ENCODE measurements at places on chromosomes 6 and 20.

DNA sequence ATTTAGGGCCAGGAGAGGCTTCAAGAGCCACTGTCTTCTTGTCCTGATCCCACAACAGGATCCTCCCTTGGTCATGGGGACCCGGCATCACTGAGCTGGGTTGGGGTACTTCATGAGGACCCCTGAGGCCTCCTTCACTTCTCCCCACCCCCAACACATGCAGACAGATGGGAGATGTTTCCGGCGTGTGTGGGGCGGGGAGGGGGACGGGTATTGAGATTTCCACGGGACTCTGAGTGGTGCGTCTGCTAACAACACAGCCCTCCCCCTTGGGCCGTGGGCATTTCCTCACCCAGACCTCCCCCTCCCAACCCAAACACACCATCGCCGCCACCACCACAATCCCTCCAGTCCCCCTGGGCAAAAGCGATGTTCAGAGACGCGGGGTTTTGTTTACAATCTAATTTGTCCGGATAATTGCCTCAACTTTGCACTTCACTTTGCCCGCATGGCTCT is 906 bp upstream of the FOXP4 start:
- no peak for DNase-seq

- no peak for DNase-seq
These were observed 14.7 kb upstream of the DST start for GRCh38 chr6:56657354-56657753.

DNA sequence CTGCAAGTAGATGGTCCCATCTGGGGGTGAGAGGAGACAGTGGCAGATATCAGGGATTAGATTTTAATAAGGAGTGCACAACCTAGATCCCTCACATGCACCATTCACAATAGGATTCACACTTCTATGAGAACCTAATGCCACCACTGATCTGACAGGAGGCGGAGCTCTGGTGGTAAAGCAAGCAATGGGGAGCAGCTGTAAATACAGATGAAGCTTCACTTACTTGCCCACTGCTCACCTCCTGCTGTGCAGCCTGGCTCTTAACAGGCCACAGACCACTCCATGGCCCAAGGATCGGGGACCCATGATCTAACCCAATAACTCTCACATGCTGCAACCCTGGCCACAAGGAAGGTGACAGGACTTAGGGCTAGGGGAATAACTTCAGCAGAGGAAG is 75.4 kb downstream of the ZNF133 start:
- DNase-seq = no peak

GRCh38 chr6:138302554-138302953 is 75.2 kb upstream of the SMIM28 start:
- DNase-seq = no peak

DNA sequence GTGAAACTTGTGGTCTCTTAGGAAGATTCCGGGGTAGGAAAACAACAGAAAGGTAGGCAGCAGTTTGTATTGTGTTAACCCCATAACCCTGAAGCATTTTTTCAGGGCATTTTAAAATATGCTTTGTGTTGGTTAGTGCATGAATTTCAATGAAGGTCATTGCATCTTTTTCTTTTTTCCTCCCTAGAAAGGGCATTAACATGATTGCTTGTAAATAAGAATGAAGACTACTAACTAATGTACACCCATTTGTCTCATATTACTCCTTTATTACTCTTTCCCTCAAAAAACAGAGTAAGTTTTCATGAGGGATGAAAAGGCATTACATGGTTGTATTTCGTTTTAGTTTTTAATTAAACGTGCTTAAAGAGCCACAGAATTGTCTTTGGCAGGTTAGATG is 141.4 kb downstream of the OGFRL1 start:
- no peak for DNase-seq

- no peak for DNase-seq
These were observed 9.1 kb downstream of the CST5 start for GRCh38 chr20:23870461-23870860.

DNA sequence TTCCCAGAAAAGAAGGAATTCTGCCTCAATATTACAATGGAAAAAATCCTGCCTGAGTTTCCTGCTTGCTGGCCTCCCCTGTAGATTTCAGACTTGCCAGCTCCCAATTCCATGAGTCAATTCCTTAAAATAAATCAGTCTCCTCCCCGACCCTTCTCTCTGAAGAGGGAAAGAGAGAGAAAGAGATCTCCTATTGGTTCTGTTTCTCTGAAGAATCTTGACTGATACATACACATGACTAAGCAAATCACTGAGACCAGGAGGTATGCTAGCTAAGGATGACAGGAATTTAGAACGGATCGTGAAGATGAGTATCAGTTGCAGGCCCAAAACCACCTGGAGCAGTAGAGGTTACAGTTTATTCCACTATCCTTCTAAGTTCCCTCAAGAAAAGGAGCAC is 11.3 kb upstream of the RBM24 start:
- no peak for DNase-seq

DNA sequence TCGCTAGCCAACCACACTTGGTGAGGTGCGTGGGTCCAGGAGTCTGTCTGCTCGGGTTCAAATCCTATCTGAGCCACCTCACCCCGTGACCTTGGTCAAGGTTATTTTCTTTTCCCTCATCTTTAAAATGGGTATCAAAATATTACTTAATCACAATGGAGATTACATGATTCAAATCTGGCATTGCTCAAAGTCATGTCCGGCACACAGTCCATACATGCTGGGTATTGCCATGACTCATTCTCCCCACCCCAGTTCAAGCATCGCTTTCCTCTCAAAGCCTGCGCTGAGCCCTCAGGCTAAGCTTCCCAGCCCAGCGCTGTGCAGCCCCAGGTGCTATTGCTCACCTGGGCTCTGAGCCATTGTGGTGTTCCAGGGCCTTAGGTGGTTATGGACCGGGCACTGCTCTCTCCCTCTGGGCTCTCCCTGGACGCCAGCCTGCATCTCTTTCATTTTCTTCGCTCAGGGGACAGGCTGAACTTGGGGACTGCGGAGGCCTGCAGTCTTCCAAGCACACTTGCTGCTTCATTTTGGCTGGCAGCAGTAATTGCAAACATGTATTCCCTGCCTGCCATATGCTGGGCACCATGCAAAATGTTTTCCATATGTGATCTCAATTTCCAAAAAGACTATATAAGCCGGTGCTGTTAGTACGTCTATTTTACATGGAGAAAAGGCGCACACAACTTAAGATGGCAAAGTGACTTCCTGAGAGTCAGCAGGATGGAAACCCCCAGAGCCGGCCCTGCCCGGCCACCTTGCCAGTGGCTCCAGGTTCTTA is 27.3 kb downstream of the WRNIP1 start:
- no peak for DNase-seq

GRCh38 chr6:2127484-2127911 is 117.9 kb downstream of the GMDS start:
- DNase-seq = peak; percentile 65

GRCh38 chr6:139372326-139373153 is 1.9 kb downstream of the CITED2 start:
- no peak for DNase-seq

GRCh38 chr20:32582659-32583580 is 2.2 kb downstream of the NOL4L start:
- no peak for DNase-seq

GRCh38 chr6:36361071-36361470 is 24.4 kb upstream of the BNIP5 start:
- no peak for DNase-seq

DNA sequence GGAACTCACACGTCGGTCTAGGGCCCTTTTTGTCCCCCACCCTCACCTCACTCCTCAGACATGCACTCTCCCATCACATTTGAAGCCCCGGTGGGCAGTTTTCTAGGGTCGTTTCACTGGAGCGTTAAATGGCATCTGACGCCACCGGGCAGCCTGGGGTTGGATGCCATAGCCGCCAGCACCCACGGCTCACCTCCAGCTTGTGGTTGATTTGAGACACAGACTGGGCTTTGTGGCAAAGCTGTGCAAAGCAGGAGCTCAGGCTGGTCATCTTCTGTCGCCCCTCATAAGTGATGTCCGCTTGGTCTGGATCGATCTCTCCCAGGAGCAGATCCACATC is 530 bp downstream of the GOPC start:
- no peak for DNase-seq

GRCh38 chr20:2696646-2697045 is 4.1 kb downstream of the EBF4 start:
- DNase-seq = no peak

DNA sequence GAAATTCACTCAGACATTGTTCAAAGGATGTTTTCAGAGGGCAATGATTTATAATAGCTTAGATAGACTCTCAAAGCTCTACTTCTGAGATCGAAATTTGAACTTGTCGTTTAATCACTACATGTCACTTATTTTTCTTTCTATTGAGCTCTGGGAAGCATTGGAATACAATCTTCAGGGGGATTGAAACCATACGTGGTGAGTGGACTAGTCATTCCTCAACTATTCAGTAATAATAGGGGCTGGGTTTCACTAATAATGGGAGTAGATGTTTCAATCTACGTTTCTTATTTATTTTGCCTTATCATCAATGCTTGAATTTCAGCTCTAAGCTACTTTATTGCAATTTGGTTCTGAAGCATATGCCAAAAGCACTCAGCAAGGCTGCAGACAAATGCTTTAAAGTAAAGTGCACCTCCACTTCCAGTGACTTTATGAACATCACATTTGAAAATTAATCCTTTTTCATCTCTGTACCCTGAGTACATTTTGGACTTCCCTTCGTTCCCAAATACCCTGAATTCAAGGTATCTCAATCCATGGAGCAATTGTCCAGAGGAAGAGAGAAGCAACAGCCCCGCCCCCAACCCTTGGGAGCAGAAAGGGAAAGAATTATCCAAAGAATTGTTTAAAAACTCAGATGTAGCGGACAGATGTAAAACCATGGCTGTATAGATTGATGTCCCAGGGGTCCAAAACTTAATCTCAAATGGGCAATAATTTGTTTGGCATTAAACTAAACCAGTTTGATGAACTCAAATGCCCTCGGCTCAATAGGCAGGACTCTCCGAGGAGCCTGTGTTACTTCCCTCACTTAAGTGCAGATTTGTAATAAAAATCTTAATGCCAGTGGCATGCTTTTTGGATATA is 68.1 kb downstream of the HFE start:
- no peak for DNase-seq

GRCh38 chr6:33927616-33928015 is 123.8 kb upstream of the MLN start:
- no peak for DNase-seq

GRCh38 chr6:121726596-121726995 is 291.1 kb downstream of the GJA1 start:
- DNase-seq = no peak

- DNase-seq = no peak
These were observed 27.3 kb downstream of the PYGB start for GRCh38 chr20:25274891-25275812.

- peak; percentile 68 for DNase-seq
These were observed at the start of gene SNPH for GRCh38 chr20:1266167-1266973. Gene SNPH, plus strand, starts transcription at chr20:1266294. Its CDS starts 29,946 bp downstream, at chr20:1296240.

- DNase-seq = no peak
These were observed 6.8 kb downstream of the JAG1 start for GRCh38 chr20:10667077-10667401.

DNA sequence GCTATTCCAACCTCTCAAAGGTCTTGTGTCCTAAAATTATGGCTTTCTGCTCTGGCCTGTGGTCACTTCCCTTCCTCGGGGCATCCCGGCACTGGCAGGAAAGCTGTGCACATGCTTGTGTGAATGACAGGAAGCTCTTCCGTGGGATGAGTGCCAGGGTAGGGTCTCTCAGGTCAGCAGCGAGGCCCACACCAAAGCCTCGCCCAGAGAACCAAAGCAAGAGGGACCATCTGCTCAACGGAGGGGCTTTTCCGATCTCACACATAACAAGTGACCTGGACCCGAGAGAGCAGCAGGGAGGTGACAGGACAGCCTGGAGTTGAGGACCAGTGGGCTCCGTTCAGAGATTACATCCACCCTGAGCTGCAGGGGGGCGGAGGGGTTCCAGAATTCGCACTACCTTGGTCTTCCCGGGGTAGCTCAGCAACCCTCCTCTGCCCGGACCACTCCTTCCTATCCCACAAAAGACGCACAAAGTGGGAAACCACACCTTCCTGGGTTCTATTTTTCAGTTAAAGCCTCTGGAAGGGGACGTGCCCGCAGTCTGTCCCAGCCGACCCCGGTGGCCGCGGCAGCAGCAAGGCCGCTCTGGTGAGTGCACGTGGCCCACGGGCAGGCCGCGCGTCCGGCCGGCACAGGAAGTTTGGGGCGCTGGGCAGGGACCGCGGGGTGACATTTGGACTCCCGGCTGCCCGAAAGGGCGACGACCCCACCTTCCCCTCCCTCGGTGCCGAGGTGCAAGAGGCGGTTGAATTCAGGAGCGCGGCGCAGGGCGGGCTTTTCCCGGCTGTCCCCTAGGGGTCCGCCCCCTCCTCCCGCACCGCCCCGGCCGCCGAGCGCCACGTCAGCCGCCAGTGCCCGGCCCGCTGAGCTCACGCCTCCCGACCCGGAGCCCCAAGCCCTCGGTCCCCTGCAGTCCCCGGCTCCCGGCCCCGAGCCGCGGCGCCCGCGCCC is 988 bp downstream of the TXNDC5 start:
- peak; percentile 29 for DNase-seq

- no peak for DNase-seq
These were observed 232.8 kb downstream of the GRIK2 start for GRCh38 chr6:101626269-101626668.

- no peak for DNase-seq
These were observed 9.4 kb downstream of the PACSIN1 start for GRCh38 chr6:34475238-34475682.

GRCh38 chr6:16251706-16252105 is 13.3 kb downstream of the GMPR start:
- DNase-seq = no peak

- no peak for DNase-seq
These were observed 72.4 kb downstream of the FGD2 start for GRCh38 chr6:37077905-37078296.

DNA sequence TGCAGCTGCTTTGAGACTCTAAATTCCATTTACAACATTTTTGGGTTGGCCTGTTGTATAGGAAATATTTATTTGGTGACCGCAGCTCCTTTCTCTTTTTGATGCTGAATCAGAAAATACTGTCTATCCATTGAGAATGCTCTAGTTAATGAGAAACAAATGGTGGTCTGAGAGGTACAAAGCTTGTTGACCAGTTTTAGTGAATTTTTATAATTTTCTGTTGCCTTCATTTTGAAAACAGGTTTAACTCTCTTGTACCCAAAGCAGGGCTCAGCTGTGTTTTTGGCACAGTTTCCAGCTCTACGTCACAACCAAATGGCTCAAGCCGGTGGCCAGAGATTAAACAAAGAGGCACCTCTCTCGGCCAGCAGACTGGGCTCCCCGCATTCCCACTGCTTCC is 113.2 kb downstream of the FNDC1 start:
- DNase-seq = no peak

- DNase-seq = no peak
These were observed 85.2 kb downstream of the KIF16B start for GRCh38 chr20:16488086-16488485.

DNA sequence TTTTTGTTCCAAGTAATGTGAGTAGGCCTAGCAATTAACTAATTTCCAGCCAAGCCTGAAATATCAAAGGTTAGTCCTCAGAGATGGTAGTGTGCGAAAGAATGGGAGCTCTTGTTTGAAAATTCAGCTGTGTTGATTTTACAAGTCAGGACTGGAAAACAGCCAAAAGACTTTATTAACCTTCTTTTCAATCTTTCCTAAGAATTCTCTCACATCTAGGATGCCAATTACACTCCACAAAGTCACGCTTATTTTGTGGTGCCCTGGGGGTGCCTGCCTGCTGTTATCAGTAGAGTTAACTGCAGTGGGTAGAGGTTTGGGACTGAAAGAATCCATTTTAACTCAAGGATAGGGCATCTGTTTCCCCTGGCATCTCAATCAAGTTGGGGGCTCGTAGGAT is 30.7 kb upstream of the MAP3K4 start:
- DNase-seq = no peak

GRCh38 chr6:69812746-69813427 is 16.1 kb upstream of the LMBRD1 start:
- no peak for DNase-seq

All from stimulated activated CD8-positive, alpha-beta memory T cell treated with anti-CD3 and anti-CD28 coated beads, Interleukin-15, amount 100 ng/mL, for 48 hours (primary cell).